Hematopoietic multipotent progenitor cell treated with erythropoietin and hydrocortisone succinate and interleukin-3 and kit ligand, for 15 days (in vitro differentiated cells): ENCODE measurements at places on chromosomes 5 and 9.

- no peak for DNase-seq
Observed at GRCh38 chr5:58107704-58108103, 352.2 kb downstream of the PLK2 start.

DNA sequence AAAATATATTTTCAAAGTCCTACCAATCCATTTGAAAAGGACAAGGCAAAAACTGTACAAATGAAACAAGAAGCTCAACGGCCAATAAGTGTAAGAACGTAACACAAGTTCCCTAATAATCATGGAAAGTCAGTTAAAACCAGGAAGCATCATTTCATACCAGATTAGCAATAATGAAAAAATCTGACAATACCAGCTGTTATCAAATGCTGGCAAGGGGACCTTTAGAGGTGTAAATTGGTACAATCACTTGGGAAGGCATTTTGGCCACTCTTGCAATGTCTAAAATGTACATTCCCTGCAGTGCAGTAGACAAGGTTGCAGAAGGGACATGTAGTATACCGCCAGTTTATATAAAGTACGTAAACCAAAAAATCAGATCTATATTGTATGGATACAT lies 10.1 kb upstream of the SEMA5A start:
- DNase-seq, result no peak

DNA sequence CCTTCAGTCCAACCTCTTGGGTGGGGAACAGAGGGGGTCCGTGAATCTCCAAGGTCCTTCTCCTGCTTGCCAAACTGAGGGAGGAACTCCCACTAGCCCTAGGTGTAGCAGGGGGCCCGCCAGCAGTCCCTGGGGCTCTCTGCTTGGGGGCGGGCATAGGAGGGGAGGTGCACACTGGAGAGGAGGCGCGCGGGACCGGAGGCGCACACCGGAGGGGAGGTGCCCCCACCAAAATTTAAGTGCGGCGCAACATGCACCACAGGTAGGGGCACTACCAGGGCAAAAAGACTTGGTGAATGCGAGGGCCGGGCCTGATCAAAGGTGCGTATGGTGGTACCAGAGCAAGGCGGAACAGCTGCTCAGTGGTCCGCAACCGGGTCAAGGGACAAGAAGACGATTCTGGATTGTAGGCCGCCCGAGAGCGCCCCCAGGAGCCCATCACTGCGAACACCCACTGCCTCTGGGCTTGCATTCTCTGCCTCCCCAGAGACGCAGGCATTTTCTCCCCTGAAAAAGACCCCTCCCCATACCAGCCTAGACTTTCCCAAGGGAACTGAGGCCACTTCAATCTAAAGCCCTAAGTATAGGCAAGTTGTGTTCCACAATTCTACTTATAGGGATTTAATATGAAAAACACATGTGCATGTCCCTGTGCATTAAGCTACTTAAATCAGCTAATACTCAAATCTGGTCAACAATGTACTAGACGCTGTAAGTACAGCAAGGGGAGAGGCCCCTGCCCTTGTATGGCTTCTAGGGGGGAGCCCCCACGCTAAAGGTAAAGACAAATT lies 50.6 kb downstream of the TGFBI start:
- DNase-seq, result no peak

DNA sequence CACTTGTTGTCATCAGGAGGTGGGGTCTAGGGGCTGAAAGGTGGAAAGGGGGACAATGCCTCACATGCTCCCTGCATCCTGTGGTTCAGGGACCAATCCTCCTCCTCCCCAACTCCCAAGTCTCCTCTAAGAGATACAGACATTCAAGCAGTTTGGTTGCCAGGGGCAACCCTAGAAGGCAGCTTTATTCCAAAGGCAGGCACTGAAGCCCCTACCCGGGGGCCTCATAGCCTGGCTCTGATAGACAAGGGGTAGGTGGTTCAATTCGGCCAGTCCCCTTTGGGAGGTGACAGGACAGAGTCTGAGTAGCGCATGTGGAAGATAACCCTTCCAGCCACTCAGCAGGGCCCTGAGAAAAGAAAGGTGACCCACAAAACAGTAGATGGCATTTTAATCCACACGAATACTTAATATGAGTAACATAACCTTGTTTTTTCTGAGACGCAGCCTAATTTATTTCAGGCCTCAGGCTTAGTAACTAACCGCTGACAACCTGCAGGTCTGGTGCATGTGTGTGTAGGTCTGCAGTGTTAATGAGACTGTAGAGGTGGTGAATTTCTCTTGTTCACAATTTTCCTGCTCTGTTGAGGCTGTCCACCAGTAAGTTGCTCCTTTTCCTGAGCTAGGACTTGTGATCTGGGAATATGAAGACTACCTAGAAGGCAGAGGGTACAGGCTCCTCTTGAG lies 31.3 kb upstream of the HSPA9 start:
- DNase-seq, result no peak

- no peak for DNase-seq
Observed at GRCh38 chr5:179165421-179166170, 105.4 kb downstream of the ZNF354C start.

- DNase-seq, result no peak
Observed at GRCh38 chr5:13955896-13956295, 11.4 kb upstream of the DNAH5 start.

DNA sequence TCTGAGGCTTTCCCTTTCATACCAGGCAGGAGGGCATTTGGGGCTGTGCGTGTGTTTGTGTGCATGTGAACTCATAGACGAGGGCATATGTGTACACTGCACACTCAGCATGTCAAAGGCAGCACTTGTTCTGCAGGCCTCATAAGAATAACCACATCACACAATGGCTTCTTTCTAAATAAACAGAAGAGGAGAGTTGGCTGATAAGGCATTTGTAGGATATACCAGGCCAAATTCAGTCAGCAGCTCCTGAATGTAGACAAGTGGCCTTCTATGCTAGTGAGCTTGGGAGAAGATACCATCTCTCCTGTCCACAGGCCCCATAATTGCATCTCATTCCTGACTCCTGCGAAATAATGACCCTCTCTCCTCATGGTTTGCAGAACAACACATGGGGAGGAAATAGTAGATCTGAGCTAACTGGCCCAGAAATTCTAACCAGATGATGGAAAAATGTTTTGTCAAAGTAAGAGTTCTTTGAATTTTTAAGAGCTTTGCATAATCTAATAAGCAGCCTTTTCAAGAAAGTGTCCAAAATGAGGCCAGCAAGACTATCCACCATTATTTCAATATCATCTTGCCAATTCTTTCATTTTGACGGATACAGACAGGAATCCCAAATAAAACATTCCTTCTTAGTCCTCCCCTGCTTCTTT lies 60.5 kb upstream of the GAS1 start:
- no peak for DNase-seq

GRCh38 chr5:41772785-41773442 lies 97.3 kb downstream of the OXCT1 start:
- DNase-seq, result no peak

DNA sequence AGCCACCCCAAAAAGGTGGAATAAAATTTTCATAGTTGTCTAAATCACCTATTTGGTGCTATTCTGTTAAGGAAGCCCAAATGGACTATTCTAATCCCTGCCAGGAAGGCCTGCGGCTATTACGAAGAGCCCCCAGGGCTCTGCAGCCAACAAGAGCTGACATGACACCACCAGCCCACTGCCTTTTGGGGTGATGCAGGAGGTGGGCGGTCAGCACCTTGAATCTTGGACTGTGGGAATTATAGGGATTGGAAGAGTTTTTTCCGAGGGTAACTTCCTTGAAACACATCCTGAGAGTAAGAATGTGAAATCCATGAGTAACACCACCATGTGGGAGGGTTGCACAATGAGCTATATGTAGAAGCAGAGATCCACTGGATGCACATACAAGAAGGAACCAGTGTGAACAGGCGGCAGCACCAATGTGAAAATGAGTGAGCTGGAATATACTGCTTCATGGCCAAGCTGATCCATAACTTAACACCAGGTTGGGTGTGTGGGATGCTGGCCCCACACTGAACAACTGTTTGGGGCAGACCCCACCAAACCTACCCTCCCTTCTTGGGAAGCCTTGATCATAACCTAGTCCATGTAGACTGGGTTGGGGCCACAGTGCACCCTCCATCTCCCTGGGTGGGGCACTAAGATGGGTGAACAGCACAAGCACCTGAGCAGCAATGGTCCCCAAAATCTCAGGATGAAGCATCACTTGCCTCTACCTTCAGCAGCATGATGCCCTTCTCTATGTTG lies 239.0 kb downstream of the FSTL4 start:
- no peak for DNase-seq

DNA sequence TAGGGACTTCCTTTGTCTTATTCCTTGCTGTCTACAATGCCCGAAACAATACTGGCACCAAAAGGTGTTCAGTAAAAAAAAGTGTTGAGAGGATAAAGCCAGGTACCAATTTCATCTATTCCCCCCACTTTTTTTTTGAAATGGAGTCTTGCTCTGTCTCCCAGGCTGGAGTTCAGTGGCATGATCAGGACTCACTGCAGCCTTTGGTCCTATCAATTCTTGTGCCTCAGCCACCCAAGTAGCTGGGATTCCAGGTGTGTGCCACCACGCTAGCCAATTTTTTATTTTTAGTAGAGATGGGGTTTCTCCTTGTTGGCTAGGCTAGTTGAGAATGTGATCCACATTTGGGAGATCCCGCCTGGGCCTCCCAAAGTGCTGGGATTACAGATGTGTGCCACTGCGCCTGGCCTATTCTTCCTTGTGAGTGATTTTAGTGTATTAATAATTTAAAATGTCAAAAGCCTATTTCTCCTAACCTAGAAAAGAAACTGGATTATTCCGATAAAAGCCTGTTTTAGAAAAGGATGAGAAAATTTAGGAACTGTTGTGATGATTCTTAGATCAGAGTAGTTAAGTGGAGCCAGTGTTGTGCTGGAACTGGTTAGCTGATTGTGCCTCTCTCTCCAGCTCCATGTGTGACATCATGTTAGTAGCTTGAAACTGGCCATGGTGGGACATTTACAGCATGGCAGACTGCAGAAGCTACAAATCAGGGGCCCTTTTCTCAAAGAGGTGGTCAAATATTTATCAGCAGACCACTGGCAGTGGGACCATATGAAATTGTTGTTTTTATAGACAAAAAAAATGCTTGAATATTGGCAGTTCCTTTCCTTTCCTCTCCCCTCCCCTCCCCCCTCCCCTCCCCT lies 14.3 kb downstream of the CDC42SE2 start:
- no peak for DNase-seq

DNA sequence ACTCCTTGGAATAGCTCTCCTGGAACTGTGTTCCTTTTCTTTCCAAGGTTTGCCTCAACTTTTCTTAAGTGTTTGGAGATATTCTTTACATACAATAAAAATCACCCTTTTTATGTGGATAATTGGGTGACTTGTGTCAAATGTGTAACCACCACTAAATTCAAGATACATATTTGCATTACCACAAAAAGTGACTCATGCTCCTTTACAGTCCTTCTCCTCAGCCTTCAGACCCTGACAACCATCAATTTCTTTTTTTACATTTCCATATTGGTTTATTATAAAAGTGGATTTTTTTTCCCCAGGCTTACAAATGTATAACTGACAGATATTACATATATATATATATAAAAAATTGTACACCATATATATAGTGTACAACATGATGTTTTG lies 372.0 kb upstream of the KCNN2 start:
- DNase-seq, result no peak

DNA sequence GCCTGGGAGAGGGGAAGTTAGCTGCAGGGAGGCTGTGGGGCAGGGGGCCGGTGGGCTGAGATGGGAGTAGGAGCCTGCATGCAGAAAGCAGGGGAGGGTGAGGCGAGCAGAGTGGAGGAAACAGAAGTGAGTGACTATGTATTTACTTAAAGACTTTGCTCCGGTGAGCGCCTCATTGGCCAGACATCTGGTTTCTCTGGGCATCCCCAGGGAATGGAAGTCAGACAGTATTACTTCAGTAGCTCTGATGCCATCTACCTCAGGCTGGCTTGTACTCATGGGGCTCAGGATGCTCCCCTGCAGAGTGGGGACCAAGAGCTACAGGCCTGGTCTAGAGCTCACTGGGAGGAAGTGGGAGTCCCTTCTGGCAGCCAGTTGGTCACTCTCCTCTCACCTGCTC lies 78.2 kb upstream of the ARAP3 start:
- no peak for DNase-seq

GRCh38 chr5:35904443-35905132 lies 33.8 kb downstream of the CAPSL start:
- no peak for DNase-seq

DNA sequence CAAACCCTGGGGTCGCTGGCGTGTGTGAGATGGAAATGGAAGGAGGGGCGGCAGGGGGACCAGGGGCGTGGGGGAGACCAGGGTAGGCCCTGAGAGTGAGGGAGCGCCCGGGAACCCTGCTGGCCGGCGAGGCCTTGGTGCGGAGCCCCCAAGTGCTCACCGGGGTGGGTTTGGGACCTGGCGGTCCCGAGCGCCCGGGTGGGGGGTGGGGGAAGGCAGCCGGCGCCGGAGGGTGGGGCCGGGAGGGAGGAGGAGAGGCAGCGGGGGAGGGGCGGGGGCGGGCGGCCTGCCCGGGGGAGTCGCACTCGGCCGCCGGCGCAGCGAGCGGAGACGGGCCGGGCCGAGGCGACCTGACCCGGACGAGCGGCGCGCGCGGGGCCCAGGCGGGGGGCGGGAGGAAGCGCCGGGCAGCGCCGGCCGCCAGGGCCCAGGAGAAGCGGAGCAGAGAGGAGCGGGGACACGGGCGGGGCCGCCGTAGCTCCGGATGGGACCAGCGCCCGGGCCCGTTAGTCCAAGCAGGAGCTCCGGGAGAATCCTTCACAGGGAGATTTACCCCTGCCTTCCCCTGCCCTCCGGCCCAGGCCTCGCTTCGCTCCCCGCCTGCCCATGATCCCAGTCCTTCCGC lies at the start of gene NPR2:
NPR2 (plus strand) TSS at position 295 of the 625 bp plus-strand sequence. CDS start 818 bp downstream, outside the sequence.
- DNase-seq, result no peak

GRCh38 chr9:99282406-99282805 lies 60.3 kb downstream of the SEC61B start:
- DNase-seq, result no peak

DNA sequence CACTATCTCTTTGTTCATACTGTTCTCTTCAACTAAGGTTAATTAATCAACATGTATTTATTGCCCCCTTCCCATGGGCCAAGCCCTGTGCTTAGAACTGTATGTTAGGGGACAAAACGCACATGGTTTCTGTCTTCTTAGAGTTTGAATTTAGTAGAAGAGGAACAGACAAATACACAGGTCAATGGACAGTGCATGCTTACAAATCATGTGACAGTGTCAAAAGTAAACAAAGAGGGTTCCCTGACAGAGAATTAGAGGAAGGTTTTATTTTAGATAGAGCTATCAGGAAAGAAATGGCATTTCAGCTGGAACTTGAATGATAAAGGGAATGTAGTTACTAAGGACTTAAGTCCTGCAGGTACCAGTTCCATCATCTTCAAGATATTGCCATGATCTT lies 145.2 kb upstream of the CCDC152 start:
- no peak for DNase-seq

GRCh38 chr9:138075961-138076649 lies 198.5 kb downstream of the CACNA1B start:
- DNase-seq, result no peak

GRCh38 chr9:133609311-133610098 lies at the start of gene FAM163B:
FAM163B (minus strand) TSS chr9:133609389; CDS start chr9:133580223, 29,166 bp downstream.
- no peak for DNase-seq

DNA sequence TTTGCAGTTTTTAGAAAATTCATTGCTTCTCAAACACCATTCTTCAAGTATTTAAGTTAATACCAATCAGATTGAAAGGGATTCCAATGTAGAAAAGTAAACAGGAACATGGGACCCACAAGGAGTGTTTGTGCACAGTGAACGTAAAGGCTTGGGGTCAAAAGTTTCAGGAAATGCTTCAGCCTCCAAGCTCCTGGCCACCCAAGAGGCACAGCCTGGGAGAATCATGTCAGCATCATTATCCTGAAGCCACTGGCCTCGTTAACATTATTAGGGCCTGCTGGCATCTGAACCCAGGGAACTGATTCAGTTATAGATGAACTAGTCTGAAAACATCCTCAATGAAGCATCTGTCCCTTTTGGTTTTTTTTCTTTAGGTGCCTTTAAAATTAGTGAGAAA lies 122.9 kb downstream of the NXNL2 start:
- DNase-seq, result no peak
